ENCODE measurements at places on chromosomes 4 and X.

DNA sequence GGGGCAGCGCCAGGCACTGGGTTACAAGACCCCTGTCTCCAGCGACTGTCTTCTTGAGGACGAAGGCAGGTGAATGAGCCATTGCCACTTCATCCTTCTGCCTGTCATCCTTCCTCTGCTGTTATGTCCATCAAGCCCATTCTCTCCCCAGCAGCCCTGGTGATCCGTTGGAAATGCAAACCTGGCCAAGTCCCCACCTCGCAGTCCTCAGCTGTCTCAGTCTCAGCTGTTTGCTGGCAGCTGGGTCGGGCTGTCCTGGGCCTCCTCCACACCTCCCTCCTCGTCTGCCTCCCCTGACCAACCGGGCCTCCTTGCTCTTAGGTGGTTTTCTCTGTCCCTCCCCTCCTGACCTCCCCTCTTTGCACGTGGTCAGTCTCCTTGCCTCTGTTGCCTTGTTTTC lies 38.0 kb downstream of the PTTG2 start:
- DNase-seq: no peak

DNA sequence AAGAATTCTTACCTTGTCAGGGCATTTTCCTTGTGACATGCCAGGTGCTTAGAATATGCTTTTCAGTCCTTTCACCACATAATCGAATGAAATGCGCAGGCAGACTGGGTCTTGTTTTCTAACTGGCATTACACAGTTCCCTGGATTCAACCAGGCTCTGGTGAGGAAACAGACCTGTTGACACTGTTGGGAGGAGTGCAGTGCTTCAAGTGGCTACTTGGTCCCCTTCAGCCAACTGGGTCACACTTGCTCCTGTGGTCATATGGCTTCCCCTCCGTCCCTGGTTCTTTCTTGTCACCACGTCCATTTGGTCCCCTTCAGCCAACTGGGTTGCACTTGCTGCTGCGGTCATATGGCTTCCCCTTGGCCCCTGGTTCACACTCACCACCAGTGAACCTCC lies 9.7 kb downstream of the SMIM20 start:
- no peak for DNase-seq

DNA sequence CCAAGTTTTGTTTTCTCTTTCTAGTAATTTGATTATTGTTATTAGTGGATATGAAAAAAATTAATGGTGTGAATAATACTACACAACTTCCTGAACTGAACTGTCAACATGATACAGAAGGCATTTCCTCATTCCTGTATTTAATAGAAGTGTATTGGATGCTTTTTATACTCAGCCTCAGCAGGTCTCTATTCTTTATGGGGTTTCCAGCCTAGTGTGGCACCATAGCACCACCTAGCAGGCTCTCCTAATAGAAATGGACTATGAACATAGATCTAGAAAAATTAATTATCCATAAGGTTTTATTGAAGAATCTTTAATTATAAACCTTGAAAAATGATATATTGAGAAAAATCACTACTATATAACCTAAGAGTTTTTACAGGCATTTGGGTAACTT lies 52.4 kb downstream of the GLRB start:
- DNase-seq: no peak

DNA sequence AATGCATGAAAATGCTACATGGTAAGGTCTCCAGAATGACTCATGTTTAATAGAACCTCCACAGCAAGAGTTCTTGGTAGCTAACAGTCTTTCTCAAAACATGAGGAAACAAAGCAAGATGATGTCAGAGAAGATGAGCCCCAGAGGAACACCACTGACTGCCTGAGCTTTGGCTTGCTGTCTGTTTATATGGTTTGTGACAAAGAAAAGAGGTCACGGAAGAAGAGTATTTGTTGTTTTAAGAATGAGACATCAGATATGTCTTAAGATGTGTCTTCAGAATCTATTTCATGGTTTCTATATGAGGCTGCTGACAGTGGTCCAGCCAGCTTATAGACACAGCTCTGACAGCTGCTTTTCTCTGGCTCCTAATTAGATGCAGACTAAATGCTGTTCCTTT lies 18.8 kb upstream of the AREG start:
- DNase-seq: no peak

- no peak for DNase-seq
Measured at GRCh38 chrX:47202877-47203276, 9.2 kb downstream of the UBA1 start.

GRCh38 chrX:127038065-127038464 lies 218.5 kb downstream of the PRR32 start:
- no peak for DNase-seq

DNA sequence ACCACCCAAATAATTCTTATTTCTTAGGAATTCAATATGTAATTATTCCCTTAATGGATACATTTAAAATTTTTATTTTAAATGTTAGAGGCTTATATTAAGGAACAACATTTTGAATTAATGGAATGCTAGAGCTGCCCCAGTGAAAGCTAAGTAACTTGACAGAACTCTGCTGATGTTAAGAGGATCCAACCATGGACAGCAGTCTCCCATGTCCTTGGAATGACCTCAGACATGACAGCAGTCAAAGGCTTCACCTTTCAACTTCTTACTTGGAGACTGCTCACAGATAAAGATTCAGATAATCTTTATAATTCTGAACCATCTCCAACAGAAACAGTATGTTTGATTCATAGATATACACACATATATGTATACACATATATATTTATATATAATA lies 17.2 kb downstream of the PDLIM3 start:
- no peak for DNase-seq

GRCh38 chr4:150379454-150379853 lies 202.5 kb upstream of the MAB21L2 start:
- no peak for DNase-seq

GRCh38 chrX:15345976-15346375 lies 10.7 kb upstream of the PIGA start:
- DNase-seq: no peak

DNA sequence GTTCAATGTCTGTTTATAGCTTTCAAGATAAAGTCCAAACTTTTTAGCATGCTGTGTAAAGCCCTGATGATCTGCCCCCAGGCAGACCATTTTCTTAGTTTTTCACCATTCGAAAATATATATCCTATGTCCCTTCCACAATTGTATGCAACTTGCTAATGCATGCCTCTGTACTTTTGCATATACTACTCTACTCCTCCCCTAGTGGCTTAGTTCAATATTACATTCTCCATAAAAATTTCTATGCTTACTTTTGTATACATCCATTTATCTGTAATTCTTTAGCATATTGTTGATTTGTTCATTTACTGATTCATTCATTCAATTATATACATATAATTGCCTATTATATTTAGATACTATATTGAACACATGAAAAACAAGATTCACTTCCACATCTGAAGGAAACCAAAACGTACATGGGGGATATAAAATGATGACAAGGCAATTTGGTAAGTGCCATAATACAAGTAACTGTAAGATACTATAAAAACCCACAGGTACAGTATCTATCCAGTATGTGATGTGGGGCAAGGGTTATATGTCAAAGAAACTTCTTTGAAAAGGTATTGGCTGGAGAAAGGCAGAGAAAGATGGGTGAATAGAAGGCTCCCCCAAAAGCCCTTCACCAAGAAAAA lies 902.5 kb downstream of the FAM133A start:
- DNase-seq: no peak

DNA sequence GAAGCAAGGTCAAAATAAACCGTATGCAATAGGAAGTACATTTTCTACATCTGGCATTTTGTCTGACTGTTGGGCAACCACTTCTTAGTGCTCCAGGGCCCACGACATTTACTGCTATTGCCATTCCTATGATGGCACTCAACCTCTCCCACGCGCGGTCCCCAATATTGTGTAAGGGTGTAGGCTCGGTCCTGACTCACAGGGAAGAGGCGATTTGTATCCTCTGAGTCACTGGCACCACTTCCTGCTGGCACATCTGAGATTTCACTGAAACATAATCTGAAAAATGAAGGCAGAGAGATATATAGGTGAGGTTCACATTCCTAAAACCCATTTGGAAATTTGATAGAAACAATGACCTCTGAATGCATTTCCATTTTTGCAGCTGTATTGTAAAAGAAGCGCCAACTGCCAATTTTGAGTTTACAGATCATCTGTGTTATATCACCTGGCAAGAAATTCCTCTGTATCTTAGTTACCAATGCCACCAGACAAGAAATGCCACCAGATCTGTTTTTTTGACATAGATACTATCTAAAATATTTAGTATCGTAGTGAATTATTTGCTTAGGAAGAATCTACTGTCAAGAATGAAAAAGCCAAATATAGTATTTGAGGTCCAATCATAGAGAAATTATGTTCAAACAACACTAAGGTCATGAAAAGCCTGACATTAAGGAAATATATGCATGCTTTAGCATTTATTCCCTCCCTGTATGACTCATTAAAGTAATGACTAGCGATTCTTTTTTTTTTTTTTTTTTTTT lies 9.8 kb downstream of the EREG start:
- DNase-seq: peak; percentile 2

DNA sequence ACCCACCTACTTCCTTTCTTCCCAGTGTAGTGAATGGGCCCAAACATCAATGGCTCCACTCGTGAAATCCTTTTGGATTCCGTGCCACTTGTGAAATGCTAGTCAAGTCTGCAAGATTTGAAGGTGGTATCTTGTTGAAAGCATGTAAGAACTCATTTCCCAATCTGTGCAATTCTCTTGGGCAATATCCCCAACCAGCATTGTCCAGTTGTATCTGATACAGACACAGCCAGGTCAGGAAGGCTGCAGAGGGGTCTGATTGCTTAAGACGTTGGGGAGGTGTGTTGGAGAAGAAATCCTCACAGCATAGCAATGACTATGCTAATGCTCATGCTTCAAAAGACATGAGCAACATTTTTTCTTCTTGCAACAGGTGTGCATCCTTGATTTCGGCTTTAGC lies 164.8 kb downstream of the VEGFC start:
- no peak for DNase-seq

DNA sequence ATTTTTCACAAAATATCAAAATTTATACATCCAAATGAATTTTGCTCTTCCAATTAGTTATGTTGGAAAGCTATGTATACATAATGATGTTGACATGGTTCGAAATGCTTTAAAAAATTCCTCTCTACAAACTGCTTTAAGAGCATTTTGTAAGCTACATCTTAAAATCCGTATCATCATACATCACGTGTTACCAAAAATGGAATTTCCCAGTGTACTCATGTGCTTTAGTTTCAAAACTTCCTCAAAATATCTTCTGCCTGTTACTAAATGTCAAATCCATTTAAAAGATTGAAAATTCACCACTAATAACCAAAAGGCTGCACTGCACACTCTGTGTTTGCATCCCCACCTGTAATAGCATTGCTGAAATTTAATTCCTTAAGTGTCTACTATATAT lies 87.9 kb downstream of the WDFY3 start:
- DNase-seq: no peak

GRCh38 chr4:60089546-60090273 lies 1110.4 kb upstream of the ADGRL3 start:
- DNase-seq: no peak

DNA sequence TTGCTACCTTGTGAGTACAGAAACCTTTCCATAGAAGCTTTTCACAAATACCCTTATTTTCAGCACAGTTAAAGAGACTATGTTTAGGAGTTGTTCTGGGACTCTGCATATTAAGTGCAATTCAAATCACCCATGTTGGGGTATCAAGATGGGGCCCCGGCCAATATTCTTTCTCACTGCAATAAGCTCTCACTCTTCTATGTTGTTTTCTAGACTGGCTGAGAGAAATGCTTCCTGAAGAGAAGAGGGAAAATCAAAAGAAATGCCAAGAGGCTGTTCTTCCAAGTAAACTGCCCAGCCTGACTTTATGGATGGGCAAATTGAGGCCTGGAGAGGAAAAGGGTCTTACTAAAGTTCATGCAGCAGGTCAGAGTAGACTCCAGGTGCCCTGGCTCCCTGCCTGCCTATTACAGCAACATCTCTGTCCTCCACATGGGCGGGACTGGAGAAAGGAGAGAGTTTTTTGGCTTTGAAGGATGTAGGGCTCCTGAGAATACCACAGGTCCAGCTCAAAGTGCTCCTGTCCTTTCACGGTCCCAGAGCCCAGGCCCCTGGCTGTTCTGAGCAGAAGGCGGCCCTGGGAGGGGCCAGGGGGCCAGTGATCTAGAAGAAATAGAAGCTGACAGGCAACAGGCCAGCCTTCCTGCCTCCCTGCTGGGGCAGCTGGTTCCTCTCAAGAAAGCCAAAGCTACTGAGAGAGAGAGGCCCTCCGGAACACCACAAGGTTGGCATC lies 745 bp upstream of the IQSEC2 start:
- no peak for DNase-seq

DNA sequence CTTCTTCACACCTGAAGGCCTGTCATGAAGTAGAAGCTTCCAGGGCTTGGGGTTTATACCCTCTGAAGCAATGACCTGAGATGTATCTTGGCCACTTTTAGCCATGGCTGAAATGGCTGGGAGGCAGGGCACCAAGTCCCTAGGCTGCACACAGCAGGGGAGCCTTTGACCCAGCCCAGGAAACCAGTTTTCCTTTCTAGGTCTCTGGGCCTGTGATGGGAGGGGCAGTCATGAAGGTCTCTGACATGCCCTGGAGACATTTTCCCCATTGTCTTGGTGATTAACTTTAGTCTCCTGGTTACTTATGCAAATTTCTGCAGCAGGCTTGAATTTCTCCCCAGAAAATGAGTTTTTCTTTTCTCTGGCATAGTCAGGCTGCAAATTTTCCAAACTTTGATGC lies 511.0 kb upstream of the KLHL4 start:
- no peak for DNase-seq

DNA sequence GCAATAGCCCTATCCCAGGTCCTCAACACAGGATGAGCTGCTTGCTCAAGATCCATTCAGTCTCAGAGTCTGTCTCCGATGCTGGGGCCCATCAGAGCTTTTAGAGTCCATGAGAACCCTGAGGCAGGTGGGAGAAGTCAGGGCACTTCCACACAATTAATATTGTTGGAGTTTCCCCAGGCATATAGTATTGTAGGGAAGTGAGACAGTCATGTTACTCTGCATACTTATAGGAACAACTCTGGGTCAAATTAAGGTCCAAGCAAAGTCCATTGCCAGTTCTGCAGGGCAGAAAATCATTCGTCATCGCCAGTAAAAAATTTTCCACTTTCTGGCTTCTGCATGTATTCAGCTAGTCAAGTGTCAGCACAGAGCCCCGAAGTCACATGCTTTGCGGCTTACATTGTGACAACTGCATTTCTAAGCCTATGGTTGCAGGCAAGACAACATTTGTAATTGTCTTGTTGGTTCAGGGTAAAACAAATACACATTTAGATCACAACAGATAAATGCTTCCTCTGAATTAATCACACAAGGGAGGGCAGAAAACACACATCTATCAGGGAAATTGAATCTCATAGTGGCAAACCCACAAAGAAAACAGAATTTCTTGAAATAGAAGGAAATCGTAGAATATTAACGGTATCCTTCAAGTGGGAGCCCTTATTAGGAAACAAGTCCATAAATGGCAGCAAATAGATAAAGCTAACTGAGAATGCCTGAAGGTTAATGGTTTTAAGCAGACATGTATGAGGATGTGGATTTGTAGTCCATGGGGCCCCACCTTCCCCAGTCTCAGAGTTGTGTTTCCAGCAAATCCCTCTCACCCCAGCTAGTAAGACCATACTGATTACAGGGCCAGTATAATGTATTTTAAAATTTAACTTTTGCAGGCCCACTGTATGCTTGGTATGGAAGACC lies 412.1 kb upstream of the RASGEF1B start:
- DNase-seq: no peak

- DNase-seq: no peak
Measured at GRCh38 chr4:42420140-42420539, 22.9 kb downstream of the SHISA3 start.

Measured in stimulated activated CD4-positive, alpha-beta T cell treated with anti-CD3 and anti-CD28 coated beads, Interleukin-12 subunit alpha, Interleukin-12 subunit beta, amount 100 ng/mL, for 4 hours (primary cell).